Tibial nerve (tissue), 4 donors: ENCODE measurements at places on chromosomes 12 and 14. TPM values are rescaled to one million over a fixed set of nuclear protein-coding genes. Genes with fewer than 3 reads are reported as not detected.

GRCh38 chr12:27840229-27840999 is 60.4 kb upstream of the MANSC4 start:
- no peak overlapping the region for H3K4me3 ChIP-seq
- H3K27me3 ChIP-seq: no peaks in the 10 kb centered on the region
- no peaks in the 10 kb centered on the region for H3K36me3 ChIP-seq
- peaks cover 4% of the 10 kb centered on the region for H3K4me1 ChIP-seq
- no peak for DNase-seq

SRRM4 gene
- total RNA-seq: not detected

LHX5 gene
- total RNA-seq: not detected

DNA sequence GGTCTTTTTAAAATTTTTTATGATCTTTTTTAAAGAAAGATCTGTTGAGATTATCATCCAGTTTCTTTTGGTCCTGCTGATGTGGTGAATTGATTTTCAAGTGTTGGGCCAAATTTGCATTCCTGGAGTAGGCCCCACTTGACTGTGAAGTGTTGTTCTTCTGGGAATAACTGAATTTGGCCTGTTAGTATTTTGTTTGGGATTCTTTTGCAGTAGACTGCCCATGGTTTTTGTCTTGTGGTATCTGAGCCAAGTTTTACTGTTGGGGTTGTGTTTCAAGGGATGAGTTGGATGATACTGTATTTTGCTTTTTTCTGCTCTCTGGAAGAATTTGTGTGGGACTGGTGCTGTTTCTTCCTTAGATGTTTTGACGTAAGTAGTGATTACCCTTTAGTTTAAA is 4.0 kb upstream of the SYCP3 start:
- H3K4me3 ChIP-seq: no peak overlapping the region
- H3K36me3 ChIP-seq: peaks cover 88% of the 10 kb centered on the region
- no peak overlapping the region for H3K27ac ChIP-seq

DNA sequence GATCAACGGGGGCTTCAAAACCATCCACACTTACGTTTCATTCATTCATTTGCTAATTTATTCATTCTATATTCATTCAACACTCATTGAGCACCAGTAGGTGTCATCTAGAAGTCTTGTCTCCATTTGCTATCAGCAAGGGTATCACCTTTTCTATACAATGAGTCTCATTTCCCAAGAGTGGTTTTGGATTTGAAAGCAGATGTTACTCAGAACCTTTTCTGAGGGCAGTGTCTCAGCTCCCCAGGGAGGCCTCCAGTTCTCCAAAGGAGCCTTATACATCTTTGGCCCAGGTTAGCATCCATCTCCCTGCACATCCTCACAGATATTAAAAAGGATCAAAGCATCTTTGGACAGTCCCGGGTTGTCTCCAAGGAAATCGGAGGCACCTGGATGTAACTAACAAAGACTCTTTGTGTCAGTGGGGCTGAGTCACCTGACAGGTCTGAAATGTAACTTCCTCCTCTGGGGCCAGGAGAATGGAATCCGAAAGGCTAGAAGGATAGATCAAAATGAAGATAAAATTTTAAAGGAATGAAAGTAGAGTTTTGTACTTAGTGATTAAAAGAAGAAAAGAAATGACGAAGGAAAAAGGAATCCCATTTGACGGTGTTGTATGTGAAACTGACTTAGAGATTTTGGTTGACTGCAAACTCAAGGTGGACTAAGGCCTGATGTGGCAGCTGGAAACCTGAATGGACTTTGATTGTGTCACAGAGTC is 103.0 kb downstream of the VCPKMT start:
- no peaks in the 10 kb centered on the region for H3K36me3 ChIP-seq
- no peaks in the 10 kb centered on the region for H3K27me3 ChIP-seq
- no peak overlapping the region for H3K27ac ChIP-seq
- no peak for DNase-seq
- no peak overlapping the region for H3K4me3 ChIP-seq
- no peaks in the 10 kb centered on the region for H3K4me1 ChIP-seq
